ENCODE measurements at places on chromosomes 2 and 18.
A peak's percentile ranks its signal among the peaks of the same experiment; 100 is the strongest.

DNA sequence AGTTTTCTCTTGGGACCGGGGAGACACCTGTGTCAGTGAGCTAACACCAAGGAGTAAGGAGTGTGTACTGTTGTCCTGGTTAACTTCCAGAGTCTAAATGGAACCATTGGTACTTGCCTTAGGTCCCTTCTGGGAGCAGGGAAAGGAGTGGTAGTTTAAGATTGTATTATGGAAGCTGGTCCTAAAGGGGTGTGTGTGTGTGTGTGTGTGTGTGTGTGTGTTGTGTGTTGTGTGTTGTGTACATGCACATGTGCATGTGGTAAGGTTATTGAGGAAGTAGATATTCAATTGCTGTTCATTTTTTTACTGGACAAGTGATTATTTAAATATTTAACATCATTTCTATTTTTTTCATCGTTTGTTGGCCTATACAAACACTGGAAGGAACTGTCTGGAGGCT lies 1.4 kb downstream of the APLF start:
- no peak for DNase-seq

- peak; percentile 52 for DNase-seq
Observed at GRCh38 chr2:73823916-73824523, 4.7 kb upstream of the STAMBP start.

DNA sequence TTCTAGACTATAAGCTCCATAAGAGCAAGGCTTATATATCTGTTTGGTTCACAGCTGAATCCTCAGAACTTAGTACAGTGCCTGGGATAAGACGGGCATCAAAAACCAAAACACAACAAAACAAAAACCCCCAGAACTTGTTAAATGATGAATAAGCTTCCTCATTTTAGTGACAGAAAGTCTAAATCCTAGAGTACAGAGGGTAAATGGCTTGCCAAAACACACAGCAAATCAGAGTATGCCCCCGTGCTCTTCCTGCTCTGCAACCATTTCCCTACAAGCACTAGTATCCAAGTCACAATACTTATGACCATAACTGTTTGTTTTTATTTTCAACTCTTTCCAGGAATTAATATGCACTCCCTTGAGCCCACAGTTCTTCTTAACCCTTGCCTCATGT lies 10.1 kb downstream of the ZNF521 start:
- DNase-seq, result no peak

- DNase-seq, result no peak
Observed at GRCh38 chr2:128809259-128809636, 490.6 kb upstream of the HS6ST1 start.

DNA sequence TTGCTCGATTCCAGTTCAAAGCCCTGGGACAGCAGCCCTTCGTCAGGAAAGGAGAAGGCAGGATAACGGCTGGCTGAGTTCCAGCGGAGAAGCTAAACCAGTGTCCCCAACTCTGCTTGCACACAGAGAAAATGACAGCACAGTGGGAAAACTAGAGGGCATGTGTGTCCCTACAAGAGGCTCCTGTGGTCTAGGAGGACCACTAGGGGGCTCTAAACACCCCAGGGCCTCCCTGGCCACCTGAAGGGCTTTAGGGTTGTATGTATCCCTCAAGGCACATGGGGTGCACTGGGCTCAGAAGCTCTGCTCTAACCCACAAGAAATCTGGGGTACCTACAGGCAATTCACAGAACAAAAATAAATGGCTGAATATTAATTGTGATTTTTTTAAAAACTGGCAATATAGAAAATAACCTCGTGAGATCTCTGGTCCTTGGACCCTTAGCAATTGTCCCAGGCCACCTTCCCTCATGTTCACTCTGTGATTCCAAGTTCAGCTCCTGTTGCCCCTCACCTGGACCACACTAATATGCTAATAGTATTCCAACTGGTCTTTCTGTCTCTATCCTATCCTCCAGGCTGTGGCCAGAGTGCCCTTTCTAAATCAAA lies 17.5 kb downstream of the STAT1 start:
- no peak for DNase-seq

- DNase-seq, result no peak
Observed at GRCh38 chr2:233288663-233289062, 19.0 kb upstream of the SAG start.

DNA sequence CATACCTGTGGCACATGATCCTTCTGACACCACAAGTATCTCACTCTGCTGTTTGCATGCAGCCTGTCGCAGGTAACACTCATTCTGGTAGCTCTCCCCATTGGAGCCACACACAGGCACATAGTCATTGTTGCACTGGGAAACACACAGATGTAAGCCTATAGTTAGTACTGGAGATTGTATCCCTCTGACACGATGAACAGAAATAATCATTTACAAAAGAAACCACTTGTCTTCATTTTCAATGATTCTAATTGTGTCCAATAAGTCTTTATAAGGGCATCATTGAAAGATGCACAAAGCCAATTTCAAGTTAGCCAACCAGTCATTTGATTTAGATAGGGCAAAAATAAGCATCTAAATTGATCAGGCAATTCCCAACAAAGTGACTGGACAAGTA lies 10.4 kb downstream of the TMEFF2 start:
- no peak for DNase-seq

DNA sequence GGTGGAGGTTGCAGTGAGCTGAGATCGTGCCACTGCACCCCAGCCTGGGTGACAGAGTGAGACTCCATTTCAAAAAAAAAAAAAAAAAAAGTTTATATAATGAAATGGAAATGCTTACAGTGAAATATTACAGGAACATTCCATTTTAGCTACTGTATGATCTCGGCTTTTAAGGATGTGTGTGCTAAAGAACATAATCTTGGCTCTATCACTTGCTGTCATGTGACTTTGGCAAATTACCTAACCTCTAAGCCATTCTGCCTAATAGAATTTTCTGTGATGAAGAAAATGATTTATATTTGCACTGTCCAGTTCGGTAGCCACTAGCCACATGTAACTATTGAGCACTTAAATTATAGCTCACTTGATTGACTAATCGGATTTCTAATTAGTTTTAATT lies 36.3 kb downstream of the SMAD4 start:
- no peak for DNase-seq

DNA sequence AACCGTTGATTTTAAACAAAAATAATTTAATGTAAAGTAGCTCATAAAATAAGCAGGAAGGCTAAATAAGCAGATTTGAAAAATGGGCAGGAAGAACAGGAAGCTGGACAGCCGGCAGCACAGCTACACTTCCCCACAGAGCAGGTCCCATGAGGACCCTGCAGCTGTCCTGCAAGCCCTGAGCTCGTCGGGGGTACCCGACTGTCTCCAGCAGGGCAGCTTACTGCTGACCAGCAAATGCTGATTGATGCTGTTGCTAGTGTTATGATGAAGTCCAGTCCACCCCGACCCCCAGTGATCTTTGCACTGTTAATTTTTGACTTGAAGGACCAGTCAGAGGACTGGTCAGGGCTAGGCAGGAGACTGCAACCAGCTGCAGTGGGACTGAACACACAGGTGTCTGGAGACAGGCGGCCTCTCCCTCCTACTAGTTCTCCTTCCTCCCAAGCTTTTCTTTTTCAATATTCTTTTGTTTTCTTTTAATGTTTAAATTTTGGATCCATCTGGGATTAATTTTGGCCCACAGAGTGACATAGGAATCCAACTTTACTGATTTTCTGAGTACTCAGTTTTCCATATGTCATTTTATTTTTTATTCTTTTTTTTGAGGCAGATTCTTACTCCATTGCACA lies 27.7 kb downstream of the POLE4 start:
- no peak for DNase-seq

DNA sequence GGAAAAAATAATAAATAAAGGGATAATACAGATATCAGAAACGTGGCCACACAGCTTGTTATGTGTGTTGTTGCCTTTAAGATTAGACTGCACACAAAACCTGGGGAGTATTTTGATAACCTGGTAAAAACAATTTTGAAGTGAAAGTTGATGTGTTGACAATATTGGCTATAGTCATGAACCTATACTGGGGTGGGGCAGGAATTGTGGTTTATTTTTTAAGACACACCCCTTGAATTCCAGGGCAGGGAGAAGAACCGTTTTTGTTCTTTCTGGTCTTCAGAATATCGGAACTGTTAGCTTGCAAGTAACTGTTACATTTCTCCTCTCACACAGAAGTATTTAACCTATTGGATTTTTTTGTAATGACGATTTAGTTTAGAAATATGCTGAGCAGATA lies 80.4 kb downstream of the LIMS1 start:
- no peak for DNase-seq

DNA sequence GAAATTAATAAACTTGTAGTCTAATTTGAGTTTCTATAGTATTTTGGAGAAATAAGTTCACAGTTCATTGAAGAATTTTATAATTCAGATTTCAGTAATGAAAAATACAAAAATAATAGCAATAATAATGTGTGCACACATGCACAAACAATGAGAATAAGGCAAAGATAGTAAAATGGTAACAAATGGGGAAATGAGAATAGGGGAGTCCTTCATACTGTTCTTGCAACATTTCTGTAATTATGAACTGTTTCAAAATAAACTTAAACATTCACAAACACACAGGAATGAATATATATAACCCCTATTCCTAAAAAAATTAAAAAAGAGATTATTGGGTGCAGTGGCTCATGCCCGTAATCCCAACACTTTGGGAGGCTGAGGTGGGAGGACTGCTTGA lies 63.9 kb downstream of the SPRED2 start:
- DNase-seq, result no peak

GRCh38 chr2:193267496-193268002 lies 1072.8 kb upstream of the TMEFF2 start:
- DNase-seq, result no peak

GRCh38 chr18:37649930-37650329 lies 84.3 kb upstream of the CELF4 start:
- no peak for DNase-seq

- no peak for DNase-seq
Observed at GRCh38 chr2:24315669-24316068, 44.7 kb downstream of the ITSN2 start.

GRCh38 chr2:223852281-223852795 lies 15.0 kb upstream of the AP1S3 start:
- DNase-seq, result no peak

GRCh38 chr2:230666885-230667712 lies 45.5 kb upstream of the CAB39 start:
- DNase-seq, result no peak

- DNase-seq, result no peak
Observed at GRCh38 chr2:232588680-232589585, 38.4 kb downstream of the EIF4E2 start.
